Activated T-helper 17 cell treated with anti-CD3 and anti-CD28 coated beads, Interleukin-2, amount 50 U/mL, for 72 hours (primary cell): ENCODE measurements at places on chromosomes 2 and 18. TPM values are rescaled to one million over a fixed set of nuclear protein-coding genes. Genes with fewer than 3 reads are reported as not detected.

GRCh38 chr2:217792626-217793527, 209.9 kb downstream of the TNS1 start:
- ATAC-seq, result no peak

GRCh38 chr18:76274468-76275289, 220.4 kb downstream of the ZNF516 start:
- ATAC-seq, result peak; percentile 28

GRCh38 chr2:177315364-177315763, 50.8 kb upstream of the NFE2L2 start:
- no peak for ATAC-seq

- no peak for ATAC-seq
These were observed 130.7 kb upstream of the MAP3K20 start for GRCh38 chr2:172944794-172945509.

DNA sequence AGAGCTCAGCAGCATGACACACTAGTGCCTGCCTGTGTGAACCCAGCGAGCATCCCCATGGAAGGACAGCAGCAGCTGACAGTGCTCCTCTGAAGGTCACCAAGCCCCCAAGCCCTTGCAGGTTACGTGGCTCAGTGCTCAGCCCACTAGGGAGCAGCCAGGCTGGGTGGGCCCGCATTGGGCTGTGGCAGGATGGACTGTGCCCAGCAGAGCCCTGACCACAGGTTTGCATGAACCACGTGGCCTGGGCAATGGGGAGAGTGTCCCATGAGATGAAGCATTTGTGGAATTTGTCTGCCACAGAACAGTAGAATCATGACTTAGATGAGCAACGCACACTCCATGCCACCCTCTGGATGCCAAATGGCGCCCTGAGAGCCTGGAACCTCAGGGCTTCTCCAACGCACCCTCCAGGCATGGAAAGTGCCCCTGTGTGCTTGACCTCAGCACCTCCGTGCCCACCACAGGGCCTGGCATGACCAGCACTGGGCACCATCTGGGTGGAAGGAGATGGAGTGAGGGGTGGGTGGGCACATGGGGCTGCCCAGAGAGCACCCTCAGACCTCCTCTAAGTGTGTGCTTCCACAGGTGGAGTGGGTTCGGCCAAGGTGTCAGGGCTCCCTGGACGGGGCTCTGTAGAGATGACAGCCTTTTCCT, 216.1 kb upstream of the RAB6C start:
- no peak for ATAC-seq

The EPC2 gene
- total RNA-seq, result 25.7 TPM

DNA sequence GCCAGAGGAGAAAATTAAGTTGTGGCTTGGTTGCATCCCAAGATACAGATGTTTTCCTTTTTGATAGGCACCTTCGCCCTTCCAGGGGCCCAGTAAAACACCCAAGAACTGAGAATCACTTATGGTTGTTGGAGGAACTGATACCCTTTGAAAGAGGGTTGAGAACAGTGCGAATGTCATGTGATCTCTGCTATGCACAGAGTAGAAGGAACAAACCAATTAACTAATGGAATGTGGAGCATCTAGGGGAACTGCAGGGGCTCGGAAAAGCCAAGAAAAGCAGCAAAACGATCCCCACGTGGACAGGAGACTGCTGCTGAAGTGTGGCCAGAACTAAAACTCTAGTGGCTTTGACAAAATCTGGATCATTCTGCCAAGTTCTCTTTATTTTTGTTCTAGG, 58.8 kb downstream of the APOB start:
- no peak for ATAC-seq

DNA sequence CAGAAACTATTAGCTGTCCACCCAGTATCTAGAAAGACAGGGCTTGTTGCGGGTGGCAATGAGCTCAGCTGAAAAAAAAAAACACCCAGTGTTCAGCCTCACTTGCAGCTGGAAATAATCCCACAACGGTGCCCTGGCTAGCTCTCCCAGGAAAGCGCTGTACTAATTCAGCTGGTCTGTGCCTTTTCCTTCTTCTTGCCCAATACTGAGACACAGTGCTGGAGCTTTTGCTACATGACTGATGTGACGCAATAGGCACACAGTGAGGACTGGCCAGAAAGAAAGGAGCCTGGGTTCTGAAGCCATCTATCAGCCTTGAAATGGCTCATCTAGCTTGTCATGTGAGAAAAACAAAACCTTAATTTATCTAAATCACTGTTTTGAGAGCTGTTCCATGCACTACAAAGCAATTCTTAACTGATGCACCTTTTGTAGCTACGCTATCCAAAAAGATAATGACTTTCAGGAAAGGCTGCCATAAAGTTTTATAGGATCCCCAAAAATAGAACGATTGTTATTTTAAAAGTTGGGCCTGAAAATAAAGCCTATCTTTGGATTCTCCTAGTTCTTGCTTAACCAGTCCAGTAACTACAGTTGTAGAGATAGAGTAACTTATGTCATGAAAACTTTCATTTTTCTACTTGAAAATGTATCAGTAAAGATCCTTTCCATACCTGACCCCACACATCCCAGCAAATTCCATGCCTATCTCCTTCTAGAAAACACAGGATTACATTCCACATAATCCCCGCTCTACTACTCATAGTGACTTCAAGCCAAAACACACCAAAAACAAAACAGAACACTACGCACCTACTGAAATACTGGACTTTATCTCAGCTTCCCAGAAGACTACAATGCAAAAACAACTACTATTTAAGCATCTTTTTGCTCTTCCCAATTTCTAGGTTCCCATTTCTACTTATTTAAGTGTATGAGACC, 15.9 kb downstream of the KIDINS220 start:
- ATAC-seq, result no peak

DNA sequence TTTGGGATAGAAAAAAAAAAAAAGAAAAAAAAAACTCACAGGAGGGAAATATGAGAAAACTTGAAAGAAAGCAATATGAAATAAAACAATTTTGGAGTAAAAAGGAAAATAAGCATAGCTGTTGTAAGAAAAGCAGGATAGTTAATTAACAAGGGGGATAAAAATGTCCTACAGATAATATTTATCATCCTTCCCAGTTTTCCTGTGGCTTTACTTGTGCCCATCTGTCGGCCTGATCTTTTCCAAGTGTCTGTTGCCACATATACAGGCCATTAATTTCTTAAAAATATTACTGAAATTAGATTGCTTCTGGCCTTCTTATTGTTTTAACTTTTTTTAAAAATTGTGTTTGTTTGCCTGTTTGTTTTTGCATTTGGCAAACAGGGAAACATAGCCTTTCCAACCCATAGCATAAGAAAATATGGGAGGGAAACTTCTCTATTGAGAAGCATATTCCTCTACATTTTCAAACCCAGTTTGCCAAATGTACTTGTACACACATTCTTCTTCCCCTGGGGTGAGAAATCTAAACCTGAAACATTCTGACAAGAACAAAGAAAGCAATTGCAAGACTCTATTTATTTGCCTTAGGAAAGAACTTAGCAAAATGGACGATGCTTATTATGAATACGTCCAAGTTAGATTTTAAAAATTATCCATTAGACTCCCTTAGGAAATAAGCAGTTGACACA, 272.3 kb downstream of the CDH20 start:
- no peak for ATAC-seq

GRCh38 chr18:5868218-5868854, 27.0 kb downstream of the TMEM200C start:
- ATAC-seq, result no peak

The EGR4 gene
- 0.11 TPM for total RNA-seq

The SERPINB12 gene
- not detected for total RNA-seq

- no peak for ATAC-seq
These were observed 2.4 kb downstream of the FABP1 start for GRCh38 chr2:88125344-88125923.

DNA sequence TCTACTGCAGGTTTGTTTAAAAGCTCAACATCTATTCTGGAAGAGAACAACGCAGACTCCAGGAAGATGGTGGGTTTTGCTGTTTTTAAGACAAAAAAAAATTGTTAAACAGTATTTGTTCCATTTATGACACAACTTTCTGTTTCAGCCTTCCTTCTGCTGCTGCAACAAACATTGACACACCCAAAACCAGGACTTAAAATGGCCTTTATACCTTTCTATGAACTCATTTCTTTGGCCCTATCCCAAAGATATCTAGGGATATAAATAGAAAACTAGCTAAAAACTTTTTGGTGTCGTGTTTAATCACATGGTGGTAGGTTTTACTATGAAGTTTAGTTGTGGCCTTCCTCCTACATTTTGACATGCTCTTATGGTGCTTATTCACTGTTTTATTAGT, 964 bp upstream of the GALNT3 start:
- ATAC-seq, result peak; percentile 45

DNA sequence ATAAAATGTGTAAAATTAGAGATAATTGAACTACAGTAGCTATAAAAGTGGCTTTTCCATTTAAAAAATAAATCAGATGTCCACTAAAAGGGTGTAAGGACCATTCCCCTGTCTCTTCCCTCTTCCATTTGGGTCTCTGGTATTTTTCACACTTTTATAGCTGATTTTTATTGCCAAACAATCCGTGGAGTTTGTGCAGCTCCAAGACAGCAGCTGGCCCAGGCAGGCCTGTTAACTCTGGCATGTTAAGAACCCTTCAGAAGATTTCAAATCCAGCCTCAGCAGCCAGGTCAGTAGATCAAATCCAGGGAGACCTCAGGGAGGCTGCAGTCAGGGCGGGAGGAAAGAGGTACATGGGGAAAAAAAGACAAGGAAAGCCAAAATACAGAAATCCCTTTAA, 827.1 kb upstream of the FANCL start:
- ATAC-seq, result no peak

DNA sequence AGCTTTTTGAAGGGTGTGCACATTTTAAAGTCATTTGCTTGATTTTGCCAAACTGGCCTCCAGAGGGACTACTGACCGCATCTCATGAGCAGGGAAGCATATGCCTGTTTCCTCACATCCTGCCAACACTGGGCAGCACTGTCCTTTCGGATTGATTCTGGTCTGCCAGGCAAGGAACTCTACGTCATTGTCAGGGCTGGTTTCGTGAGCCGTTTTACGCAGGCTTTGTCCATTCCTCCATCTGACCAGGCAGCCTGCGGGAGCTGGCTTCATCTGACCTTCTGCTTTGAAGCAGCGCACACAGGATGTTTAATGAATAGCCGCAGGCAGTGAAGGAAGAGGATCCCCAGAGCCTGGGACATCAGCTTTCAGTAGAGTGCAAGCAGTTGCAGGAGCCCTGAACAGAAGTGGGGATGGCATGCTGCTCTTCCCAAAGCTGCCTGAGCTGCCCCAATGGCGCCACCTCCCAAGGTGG, 46.3 kb upstream of the SEMA4C start:
- no peak for ATAC-seq

The LCT gene
- 0.45 TPM for total RNA-seq

GRCh38 chr2:219041252-219041651, at the start of gene CFAP65:
CFAP65 (minus strand) TSS chr2:219041516; CDS start chr2:219039048, 2,468 bp downstream.
- ATAC-seq, result no peak

The ZNF396 gene
- total RNA-seq, result 0.87 TPM

The CROCC2 gene
- total RNA-seq, result not detected

- peak; percentile 59 for ATAC-seq
These were observed 9.4 kb upstream of the SOCS6 start for GRCh38 chr18:70279470-70279869.

The CNTNAP5 gene
- not detected for total RNA-seq

The CDH7 gene
- total RNA-seq, result not detected
